CD4-positive, alpha-beta T cell treated with Interleukin-4 for 1 hour (primary cell): ENCODE measurements at places on chromosomes 1 and 21.
A peak's percentile ranks its signal among the peaks of the same experiment; 100 is the strongest.

GRCh38 chr1:79792219-79792930 is 785.8 kb upstream of the ADGRL4 start:
- DNase-seq, result no peak

GRCh38 chr1:53122201-53122885 is 20.1 kb downstream of the SLC1A7 start:
- DNase-seq, result no peak

DNA sequence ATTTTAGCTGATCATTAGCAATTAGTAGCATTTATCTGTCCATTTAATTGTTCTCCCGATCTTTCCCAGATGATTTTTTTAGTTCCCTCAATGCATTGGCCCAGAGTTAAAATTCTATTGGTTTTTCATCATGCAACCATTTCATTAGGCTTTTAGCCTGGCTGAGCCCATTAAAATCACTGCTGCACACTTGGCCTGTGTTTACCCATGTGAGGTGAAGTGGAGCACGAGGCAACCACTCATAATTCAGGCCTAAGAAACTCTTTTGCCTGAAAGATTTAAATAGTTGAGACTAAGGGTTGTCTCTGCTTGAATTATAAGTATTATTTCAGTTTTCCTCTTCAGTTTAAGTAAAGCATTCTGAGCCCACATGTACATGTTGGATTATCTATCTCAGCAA is 889.0 kb upstream of the ADGRL4 start:
- DNase-seq, result no peak

DNA sequence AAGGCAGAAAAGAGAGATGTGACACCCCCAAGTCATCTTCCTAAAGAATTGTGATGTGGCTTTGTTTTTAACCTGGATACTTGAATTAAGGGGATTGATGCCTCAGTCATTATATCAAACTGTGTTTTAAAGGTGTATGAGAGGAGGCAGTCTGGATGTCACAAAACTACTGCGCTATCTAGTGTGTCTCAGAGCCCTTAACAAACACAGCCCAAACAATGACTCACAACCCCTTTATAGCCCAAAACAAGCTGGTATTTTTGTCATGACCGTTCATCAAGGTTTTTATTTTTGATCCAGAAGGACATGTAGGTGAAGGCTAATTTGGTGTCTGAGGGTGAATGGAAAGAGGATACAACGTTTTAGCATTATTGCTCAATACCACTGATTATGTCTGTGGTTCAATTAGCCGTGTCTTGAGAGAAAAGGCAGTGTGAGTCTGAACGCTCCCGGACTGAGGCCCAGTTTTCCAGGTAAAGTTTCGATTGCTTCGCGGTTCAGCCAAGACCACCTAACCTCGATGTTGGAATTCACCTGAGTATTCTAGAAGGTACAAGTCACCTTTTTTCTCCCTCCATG is 71.6 kb downstream of the SGIP1 start:
- DNase-seq, result no peak

DNA sequence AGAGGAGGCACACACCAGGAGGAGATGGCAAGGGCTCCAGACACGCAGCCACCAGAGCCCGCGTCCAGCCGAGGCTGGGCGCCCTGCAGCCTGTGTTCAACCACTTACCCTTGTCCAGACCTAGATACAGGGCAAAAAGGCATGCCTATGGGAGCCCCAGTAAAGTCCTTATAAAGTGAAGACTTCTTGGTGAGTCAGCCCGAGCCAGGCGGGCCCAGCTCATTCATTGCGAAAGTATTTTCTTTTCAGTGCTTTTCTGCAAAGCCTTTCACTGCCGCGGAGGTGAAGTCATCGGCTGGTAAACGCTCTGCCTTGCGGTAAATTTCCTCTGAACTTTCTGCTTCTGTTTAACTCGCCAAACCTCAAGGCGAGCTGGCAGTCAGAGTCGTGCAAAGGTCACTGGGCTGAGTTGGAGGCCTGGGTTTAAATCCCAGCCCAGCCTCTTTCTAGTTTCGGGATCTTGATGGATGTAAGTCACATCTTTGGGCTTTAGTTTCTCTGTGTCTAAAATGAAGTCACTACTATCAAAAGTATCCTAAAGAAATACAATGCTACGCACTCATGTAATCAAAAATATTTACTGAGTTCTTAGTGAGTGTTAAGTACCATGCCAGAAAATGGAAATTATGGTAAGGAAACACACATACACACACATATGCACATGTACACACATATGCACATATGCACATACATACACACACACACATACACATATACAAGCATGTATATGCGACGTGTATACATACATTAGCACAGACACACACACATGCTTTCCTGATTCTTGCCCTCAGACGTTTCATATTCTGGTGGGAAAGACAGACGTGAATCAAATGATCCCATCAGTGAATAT is 54.7 kb upstream of the IFFO2 start:
- peak; percentile 53 for DNase-seq

DNA sequence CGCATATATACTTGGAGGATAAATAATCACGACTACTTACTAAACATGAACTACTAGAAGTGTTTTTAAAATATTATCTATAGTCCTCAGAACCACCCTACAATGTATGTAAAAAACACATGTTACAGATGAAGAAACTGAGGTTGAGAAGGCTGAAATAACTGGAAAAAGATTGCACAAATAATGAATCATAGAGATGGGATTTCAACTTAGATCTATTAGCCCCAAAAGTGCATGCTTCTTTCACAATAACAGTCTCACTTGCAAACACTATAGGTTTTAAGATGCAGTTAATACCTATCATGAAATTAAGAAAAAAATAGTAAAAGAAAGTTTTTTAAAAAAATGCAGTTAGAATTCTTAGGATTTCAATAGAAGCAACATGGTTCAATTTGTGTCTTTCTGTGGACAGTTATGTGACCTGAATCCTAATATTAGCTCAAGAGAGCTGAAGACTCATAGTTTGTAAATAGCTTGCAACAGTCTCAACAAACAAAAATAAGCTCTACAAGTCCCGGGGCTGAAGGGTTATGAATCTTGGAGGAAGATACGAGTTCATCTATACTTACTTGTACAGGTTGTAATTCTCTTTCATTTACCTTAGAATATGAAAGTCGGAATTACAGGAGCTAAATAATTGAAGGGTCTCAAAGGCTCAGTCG is 58.6 kb upstream of the NTPCR start:
- DNase-seq, result no peak

DNA sequence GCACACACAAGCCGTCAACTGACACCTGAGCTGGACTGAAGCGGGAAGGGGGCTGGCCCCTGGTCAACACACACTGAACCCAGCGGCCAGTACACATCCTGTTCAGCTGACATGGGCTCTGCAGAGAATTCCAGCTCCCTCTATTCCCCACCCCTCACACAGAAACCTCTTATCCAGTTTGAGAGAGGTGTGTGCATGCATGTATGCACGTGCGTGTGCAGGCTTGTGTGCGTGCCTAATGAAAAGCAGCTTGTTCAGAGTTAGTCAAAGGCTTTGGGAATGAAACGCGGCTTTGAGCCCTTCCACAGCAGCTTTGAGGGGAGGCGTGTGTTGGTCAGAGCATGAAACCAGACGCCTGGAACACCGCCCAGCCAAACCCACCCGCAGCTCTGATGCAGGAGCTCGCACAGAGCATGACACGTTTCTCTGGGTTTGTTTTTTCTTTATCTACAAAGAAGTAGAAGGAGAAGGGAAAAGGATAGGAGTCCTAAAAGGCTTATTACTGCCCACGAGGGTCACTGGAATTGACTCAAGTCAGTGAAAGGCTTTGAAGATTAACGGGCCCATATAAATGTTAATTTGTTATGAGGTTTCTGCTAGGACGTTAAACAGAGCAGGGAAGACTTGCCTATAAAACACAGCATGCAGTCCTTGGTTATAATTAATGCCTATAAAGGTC is 184.2 kb downstream of the ETS2 start:
- no peak for DNase-seq

DNA sequence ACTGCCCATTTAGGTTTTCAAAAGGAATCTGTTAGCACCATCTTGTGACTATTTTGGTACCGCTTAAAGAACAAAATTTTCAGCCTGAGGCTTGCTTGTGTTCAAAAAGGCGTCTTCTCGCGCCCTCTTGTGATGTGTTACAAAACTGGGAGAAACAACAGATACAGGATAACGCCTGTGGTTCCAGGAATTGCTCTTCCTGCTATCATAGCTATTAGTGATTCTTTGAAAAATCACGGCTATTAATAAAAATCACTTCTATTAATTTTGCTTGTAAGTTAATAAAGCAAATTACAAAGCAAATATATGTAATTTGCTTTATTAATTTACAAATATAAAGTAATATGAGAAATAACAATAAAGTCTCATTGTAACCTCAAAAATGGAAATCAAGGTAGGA is 82.2 kb upstream of the ABCD3 start:
- peak; percentile 12 for DNase-seq

DNA sequence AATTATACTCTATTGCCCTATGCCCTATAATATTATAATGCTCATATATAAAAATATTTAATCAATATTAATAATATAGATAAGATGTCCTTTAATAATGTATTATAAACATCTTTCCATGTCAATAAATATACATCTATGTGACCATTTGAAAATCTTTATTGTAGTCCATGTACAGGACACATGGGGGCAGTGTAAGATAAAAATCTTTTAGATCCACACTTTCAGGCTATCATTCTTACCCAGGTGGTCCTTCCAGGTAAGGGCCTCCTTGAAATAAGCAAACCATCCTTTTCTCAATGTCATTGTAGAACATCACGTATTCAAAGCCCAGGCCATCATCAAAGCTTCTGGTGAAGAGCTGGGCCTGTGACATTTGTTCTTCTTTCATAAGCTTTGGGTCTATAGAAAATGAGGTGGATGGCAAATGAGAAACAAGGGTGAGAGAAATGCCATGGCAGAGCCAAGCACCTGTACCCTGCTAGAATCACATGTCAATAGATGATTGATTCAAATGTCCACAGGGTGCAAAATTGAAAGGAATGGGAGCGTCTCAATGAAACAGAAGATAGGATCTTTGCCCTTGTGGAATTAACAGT is 20.2 kb downstream of the THEM4 start:
- no peak for DNase-seq

- DNase-seq, result no peak
These were observed 10.6 kb downstream of the SRSF4 start for GRCh38 chr1:29171089-29171488.

- no peak for DNase-seq
These were observed 52.7 kb upstream of the SYT6 start for GRCh38 chr1:114206392-114206791.

DNA sequence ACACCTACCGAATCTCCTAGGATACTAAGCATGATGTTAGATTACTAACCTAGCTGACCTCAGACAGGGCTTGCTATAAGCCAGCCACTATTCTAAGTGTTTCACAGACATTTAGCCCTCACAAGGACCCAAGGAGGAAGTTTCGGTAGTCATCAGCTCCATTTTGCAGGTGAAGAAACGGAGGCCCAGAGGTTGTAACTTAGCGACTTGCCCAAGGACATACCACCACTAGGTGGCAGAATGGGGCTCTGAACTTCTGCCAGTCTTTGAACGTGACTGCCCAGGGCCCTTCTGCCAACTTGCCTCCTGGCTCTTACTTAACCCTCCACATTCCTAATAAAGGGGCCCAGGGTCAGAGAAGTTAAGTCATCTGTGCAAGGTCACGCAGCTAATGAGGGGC is 283.5 kb downstream of the C1orf94 start:
- DNase-seq, result peak; percentile 31

- DNase-seq, result no peak
These were observed 2.4 kb downstream of the CFH start for GRCh38 chr1:196654271-196654670.

DNA sequence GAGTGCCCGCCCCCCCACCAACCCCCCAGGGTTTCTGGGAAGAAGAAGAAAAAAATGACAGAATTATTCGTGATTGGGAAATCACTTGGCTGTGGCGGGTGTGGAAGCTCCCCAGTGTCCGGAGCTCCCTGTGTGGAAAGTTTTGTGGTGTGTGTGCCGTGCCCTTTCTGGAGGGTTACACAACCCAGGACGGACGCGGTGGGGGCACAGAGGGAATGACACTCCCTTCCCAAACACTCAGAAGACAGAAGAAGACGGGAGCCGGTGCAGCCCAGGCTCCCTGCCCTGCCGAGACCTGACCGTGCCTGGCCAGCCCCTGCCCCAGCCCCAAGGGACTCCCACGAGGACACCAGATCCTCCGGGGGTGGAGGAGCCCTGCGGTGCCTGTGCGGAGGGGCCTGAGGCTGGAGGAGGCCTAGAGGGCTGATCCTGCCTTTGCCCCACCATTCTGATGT is 33.0 kb upstream of the ADARB1 start:
- no peak for DNase-seq

GRCh38 chr1:14552246-14552965 is 46.1 kb upstream of the KAZN start:
- no peak for DNase-seq

DNA sequence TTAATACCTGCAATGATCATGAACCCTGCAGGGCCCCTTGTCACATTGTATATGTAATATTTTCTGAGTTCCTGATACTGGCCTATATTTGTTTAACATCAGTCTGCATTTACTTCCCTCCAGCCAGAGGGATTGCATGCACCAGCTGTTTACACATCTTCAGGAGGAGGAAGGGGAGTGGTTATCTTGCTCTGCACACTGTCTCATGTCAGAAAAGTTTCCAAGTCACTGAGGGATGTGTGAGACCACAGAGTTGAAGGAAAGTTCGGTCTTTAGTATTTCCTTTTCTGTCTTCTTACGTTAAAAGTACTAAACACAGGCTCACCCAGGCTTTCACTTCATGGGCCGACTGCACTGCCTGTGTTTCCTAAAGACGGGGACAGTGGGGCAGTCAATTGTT is 574.1 kb downstream of the LMO4 start:
- peak; percentile 4 for DNase-seq

GRCh38 chr1:155158991-155159390 is 14.1 kb downstream of the KRTCAP2 start:
- DNase-seq, result no peak

- DNase-seq, result no peak
These were observed 6.5 kb downstream of the SYNC start for GRCh38 chr1:32696041-32696440.

GRCh38 chr21:22881131-22881530 is 1882.9 kb downstream of the NCAM2 start:
- DNase-seq, result no peak

GRCh38 chr1:244316986-244317655 is 134.6 kb downstream of the ADSS2 start:
- DNase-seq, result no peak

- DNase-seq, result no peak
These were observed 58.7 kb downstream of the KIF14 start for GRCh38 chr1:200561856-200562214.

GRCh38 chr1:207805841-207806421 is 54.1 kb downstream of the CD46 start:
- no peak for DNase-seq

GRCh38 chr1:81489372-81489934 is 311.3 kb upstream of the ADGRL2 start:
- no peak for DNase-seq

- no peak for DNase-seq
These were observed 29.1 kb upstream of the ATP2B4 start for GRCh38 chr1:203597331-203598090.

DNA sequence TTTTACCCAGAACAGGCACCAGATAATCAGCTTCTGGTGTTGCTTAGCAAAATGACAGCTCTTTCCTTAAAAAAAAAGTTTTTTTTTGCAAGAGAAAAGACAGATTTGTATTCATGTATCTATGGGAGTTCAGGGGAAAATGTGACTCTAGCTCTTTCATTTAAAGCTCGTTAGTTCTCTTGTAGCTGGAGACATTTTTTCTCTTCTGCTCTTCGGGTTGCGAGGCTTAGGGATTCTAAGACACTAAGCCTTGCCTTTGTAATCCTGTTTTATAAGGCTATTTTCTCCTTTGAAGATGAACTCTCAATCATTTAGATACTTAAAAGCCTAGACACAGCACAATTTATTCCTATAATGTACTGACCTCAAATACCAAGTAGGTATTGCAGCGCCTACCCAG is 40.3 kb upstream of the EDARADD start:
- no peak for DNase-seq
